ENCODE measurements at places on chromosomes 2 and 18. TPM values are rescaled to one million over a fixed set of nuclear protein-coding genes. Genes with fewer than 3 reads are reported as not detected.
A peak's percentile ranks its signal among the peaks of the same experiment; 100 is the strongest.

The CFAP210 gene
- total RNA-seq, result not detected

The ALPI gene
- total RNA-seq, result not detected

The FOXI3 gene
- total RNA-seq, result not detected

The ALLC gene
- total RNA-seq, result not detected

DNA sequence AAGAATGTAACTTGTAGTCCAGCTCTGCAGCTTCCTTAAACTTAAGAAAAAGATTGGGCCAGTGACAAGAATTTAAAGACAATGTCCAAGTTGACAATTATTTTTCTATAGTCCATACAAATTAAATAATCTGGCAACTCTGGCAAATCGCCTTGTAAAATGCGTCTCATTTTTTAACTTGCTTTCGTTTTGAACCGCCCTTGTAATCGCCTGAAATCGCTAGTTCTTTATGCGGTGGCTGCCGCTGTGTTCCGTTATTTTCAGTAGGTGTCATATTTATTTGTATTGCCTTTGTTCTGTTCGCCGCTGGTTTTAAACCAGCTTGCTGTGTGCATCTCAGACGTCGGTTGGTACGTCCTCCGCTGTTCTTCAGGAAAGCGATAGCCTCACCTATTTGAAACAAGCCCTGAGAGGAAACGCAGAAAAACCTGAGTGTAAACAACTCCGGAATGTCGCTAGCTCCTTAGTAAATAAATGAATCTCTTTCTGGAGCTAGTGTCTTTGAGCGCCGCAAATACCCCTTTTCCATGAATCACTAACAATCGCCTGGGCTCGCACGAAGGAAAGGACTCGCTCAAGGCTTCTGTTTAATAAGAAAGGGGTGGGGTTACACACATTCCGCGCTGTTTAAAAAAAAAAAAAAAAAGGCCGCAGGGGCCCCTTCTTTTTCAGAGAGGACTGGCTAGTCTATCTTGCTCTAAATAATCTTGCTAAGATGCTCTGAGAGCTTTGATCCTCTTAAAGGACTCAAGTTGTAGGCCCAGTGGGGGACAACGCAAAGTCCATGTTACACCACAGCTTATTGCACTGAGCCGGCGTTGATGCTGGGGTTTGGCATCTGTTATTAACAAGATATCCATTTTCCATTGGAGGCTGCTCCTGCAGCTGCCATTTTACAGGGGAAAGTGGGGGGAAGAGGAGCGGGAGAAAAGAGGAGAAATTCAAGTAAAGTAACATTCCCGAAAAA lies 3.0 kb downstream of the HOXD8 start:
- peak overlapping the region; percentile 98 for H3K27ac ChIP-seq
- peak overlapping the region; percentile 78 for H3K4me3 ChIP-seq
- H3K36me3 ChIP-seq, result no peaks in the 10 kb centered on the region

GRCh38 chr2:152063325-152063924 lies 35.4 kb downstream of the CACNB4 start:
- H3K4me1 ChIP-seq, result no peaks in the 10 kb centered on the region
- no peak overlapping the region for H3K27ac ChIP-seq
- H3K27me3 ChIP-seq, result no peaks in the 10 kb centered on the region
- no peak for DNase-seq

DNA sequence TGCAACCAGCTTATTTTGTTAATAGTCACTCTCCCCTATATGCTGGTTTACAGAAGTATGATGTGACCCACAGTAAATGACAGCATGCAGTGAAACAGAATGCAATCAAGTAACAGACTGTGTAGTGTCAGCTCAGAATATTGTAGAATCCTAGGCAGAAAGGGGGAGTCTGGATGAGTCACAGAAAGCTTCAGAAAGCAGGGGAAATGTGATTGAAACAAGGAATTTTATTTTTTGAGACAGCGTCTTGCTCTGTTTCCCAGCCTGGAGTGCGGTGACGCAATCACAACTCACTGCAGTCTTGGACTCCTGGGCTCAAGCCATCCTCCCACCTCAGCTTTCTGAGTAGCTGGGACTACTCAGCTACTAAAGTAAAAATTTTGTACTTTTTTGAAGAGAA lies 219.9 kb upstream of the FBXO11 start:
- no peaks in the 10 kb centered on the region for H3K4me1 ChIP-seq
- DNase-seq, result peak; percentile 82
- no peaks in the 10 kb centered on the region for H3K27me3 ChIP-seq
- no peaks in the 10 kb centered on the region for H3K36me3 ChIP-seq

DNA sequence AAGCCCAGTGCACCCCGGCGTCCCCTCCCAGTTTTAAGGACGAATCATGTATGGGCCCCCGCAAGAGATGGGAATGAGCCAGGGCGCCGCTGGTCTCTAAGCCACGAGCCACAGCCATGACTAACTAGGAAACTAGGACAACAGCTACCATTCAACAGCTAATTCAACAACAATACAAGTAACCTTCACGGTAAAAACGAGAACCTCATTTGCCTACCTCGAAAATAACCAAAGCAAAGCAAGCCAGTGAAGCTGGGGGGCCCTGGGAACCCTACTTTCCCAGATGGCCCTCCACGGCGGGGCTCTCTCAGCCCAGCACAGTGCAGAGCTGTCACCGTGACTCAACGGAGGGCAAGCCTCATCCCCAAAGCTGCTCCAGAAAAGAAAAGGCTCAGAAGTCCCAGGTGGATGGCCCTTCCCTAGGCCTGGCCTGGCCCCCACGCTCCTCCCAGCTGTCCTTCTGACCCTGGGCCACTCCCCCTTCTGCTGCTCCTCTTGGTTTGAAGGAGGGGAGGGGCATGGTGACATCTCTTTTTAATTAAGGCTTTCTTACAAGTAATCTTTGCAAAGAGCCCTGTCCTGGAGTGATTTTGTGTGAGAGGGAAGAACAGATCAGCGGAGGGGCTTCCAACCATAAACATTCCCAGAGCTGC lies 126.3 kb downstream of the HDAC4 start:
- DNase-seq, result peak; percentile 55
- peak overlapping the region; percentile 70 for H3K27ac ChIP-seq
- no peaks in the 10 kb centered on the region for H3K4me1 ChIP-seq
- H3K4me3 ChIP-seq, result peak overlapping the region; percentile 13
- H3K27me3 ChIP-seq, result no peaks in the 10 kb centered on the region
- no peaks in the 10 kb centered on the region for H3K36me3 ChIP-seq

DNA sequence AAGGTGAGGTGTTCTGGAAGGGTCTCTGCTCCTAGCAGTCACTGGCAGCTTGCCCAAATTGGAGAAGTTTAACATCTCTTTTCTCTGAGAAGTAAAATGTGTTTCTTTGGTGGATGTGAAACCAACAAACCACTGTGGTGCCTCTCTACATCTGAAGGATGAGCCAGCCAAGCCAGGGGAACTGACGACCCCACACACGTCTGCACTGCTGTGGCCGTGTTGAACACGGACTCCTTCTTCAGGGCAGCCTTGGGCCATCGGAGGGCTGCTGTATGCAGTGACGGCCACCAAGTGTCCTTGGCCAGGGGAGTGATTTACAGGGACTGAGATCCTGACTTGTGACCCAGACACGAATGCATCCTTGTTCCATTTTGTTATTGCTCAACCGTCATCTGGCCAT lies 207.8 kb downstream of the ACKR3 start:
- H3K36me3 ChIP-seq, result no peaks in the 10 kb centered on the region
- no peak overlapping the region for H3K4me3 ChIP-seq
- no peak overlapping the region for H3K27ac ChIP-seq
- DNase-seq, result no peak
- no peaks in the 10 kb centered on the region for H3K4me1 ChIP-seq

GRCh38 chr2:106892048-106892447 lies 6.1 kb upstream of the ST6GAL2 start:
- H3K4me3 ChIP-seq, result no peak overlapping the region
- H3K27me3 ChIP-seq, result no peaks in the 10 kb centered on the region
- no peak for DNase-seq
- H3K4me1 ChIP-seq, result no peaks in the 10 kb centered on the region
- no peak overlapping the region for H3K27ac ChIP-seq

DNA sequence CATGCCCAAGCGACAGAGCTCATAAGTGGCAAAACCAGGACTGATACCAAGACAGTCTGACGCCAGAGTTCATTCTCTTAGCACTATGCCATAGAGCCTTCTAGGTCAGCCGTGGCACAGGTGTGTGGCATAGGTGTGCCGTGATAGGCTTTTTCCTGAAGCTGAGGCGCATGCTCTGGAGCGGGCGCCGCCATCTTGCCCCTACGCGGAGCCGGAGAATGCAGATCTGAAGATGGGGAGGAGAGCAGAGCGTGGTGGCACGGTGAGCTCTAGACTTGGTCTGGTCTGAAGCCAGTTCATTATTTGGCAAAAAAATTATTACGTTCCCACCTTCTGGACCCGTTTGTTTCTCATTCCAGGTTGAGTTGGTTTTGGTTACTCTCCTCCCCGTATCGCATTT lies 16.6 kb downstream of the MCFD2 start:
- H3K27ac ChIP-seq, result no peak overlapping the region
- no peak for DNase-seq
- no peaks in the 10 kb centered on the region for H3K4me1 ChIP-seq
- H3K27me3 ChIP-seq, result no peaks in the 10 kb centered on the region
- H3K36me3 ChIP-seq, result no peaks in the 10 kb centered on the region

- H3K27ac ChIP-seq, result no peak overlapping the region
- no peaks in the 10 kb centered on the region for H3K36me3 ChIP-seq
- H3K4me3 ChIP-seq, result no peak overlapping the region
- H3K4me1 ChIP-seq, result no peaks in the 10 kb centered on the region
- no peaks in the 10 kb centered on the region for H3K27me3 ChIP-seq
Measured at GRCh38 chr2:216911008-216911407, 51.1 kb upstream of the TNP1 start.

DNA sequence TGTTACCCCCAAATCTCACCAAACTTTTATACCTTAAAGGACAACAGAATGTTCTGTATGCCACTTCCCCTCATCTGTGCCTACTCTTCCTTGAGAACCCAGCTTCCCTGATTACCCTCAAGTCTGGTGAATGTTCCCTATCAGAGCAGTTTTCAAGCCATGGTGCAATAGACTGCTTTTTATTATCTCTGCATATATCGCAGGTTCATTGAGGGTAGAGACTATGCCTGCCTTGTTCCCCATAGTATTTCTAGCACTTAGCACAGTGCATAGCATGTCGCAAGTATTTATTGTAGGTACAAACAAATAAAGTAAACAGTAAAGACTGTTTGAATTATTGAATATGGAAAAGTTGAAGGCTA lies 146.6 kb downstream of the HAUS1 start:
- H3K27me3 ChIP-seq, result no peaks in the 10 kb centered on the region
- DNase-seq, result no peak
- no peaks in the 10 kb centered on the region for H3K4me1 ChIP-seq
- H3K4me3 ChIP-seq, result no peak overlapping the region
- H3K27ac ChIP-seq, result no peak overlapping the region
- no peaks in the 10 kb centered on the region for H3K36me3 ChIP-seq

- DNase-seq, result peak; percentile 44
- H3K27ac ChIP-seq, result no peak overlapping the region
- H3K36me3 ChIP-seq, result no peaks in the 10 kb centered on the region
- no peaks in the 10 kb centered on the region for H3K4me1 ChIP-seq
Measured at GRCh38 chr2:205139822-205140463, 542.4 kb upstream of the NRP2 start.

Data from uterus (tissue), 4 donors.